ENCODE measurements at places on chromosomes 16 and 17.

GRCh38 chr17:51121620-51122472, 1.2 kb upstream of the SPAG9 start:
- DNase-seq, result peak; percentile 80

- no peak for DNase-seq
Measured at GRCh38 chr17:58109197-58109596, 26.0 kb downstream of the DYNLL2 start.

DNA sequence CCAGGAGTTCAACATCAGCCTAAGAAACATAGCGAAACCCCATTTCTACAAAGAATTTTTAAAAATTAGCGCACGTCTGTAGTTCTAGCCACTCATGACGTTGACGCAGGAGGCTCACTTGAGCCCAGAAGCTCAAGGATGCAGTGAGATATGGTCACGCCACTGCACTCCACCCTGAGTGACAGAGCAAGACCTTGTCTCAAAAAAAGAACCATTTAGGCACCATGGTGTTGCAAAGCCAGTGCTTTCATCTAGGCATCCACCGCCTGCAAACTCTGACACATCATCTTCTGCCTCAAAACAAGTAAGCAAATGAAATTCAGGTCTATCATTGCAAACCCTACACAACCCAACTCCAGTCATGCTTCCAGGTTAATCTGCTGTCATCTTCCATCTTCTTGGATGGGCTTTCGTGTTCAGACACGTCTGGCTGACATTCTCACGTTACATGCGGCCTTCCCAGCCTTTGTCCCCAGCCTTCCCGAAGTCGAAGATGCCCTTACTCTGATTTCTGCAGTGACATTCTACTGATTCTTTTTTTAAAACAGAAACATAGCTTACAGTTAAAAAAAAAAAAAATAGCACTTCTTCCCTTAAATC, 8.9 kb downstream of the ANKRD11 start:
- no peak for DNase-seq

DNA sequence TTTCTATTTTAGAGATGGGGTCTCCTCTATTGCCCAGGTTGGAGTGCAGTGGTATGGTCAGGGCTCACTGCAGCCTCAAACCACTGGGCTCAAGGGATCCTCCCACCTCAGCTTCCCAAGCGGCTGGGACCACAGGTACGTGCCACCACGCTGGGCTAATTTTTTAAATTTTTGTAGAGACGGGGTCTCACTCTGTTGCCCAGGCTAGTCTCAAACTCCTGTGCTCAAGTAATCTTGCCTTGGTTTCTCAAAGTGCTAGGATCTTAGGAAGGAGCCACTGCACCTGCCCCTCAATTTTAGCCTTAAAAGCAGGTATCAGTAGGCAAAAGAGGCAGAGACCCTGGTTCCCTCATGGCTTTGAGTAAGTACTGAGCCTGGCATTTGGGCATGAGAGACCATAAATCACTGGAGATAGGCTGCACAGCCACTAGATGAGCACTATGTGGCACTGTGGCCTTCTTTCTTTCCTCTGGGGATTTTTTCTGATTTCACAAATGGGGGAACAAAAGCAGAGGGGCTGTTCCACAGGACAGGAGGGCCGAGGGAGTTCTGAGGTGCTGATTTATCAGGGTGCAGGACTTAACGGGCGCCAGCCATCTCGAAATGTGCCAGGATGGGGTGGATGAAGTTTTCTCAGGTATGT, 82.2 kb downstream of the PLXDC1 start:
- DNase-seq, result no peak

- no peak for DNase-seq
Measured at GRCh38 chr16:12260647-12261262, 284.2 kb downstream of the SNX29 start.

GRCh38 chr16:47729701-47730100, 268.6 kb downstream of the PHKB start:
- no peak for DNase-seq

GRCh38 chr17:77593081-77593480, 365.4 kb upstream of the TNRC6C start:
- no peak for DNase-seq

DNA sequence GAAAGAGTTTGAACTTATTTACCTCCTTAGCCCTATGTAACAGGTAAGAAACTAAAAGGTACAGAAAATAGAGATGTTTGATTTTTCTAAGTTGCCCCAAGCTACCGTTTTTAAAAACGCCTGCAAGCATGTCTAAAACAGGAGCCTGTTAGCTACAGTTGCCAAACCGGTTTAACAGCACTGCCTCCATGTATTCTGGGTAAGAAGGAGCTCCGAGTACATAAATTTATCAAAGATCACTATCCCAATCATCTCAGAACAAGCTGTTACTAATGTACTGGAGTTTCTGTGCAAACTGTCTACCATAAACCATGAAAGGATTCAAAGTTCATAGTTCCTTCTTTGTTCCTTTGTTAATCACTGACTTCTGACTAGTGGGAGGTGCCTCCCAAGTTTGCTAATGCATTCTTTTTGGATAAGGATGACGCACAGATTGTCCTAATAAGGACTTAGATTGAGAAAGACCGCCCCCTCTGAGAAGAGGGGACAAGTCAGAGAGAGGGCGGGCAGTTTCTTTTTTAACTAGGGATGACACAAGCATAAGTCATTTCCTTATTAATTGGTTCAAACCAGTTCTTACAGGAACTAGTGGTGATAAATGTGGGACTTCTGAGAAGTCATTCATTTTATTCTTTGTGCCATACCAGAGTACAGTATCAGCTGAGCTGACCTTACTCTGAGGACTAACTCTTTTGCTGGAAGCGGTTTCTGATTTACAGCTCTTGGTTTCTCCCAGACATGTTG, 55.3 kb downstream of the TUBD1 start:
- DNase-seq, result no peak

DNA sequence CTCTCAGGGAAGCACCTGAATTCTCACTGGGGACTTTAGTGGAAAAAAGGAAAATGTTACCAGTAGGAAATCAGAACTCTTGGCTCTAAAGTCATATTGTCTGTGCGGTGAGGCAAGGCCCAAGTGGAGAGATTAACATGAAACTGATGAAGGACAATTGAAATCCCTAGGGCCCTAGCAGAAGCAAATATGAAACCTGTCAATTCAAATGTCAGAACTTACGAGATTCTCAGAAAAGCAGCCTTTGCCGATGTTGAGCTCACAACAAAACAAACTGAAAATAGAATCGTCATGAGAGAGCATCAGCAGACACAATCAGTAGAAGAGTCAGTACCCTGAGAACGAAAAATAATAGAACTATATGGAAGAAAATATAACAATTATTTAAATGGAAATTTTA, 108.8 kb downstream of the ELAC2 start:
- no peak for DNase-seq

DNA sequence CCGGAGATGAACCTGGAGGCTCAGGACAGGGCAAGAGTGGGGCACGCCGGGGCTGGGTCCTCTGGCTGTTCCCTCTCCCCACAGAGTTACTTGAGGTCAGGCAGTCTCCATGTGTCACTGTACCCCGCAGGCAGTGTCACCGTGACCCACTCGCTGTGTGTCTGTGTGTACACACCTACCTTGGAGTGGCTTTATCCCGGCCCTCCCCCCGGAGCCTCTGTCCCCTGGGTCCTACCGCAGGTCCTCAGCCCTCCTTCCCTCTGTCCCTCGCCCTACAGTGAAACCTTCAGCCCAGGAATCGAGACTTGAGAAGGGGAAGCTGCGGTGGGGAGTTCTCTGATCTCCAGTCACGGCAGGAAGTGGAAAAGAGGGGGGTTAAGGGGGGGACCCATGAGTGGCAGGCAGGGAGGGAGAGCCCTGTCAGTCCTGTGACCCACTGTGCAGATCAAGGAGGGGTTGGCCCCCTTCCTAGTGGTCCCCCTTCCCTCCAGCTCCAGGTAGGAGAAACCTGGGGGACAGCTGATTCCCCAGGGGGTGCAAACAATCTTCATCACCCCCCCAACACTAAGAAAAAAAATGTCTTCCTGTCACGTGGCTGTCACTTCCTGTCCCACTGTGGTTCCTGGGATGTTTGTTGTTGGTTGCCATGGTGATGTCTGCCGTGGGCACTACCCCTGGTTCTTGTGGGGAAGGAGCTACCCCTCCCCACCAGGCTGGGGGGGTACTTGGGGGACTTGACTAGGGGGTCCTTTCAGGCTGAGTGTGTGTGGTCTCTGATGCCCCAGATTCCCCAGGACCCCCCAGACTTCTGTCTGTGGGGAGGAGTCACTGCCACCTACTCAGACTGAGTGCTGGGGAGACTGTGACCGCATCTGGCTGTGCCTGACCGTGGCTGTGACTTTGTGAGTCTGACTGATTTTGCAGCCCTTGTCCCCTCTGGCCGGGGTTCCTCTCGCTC, 13.7 kb downstream of the RARA start:
- peak; percentile 77 for DNase-seq

GRCh38 chr17:73228748-73229236, 32.9 kb downstream of the CPSF4L start:
- DNase-seq, result no peak

DNA sequence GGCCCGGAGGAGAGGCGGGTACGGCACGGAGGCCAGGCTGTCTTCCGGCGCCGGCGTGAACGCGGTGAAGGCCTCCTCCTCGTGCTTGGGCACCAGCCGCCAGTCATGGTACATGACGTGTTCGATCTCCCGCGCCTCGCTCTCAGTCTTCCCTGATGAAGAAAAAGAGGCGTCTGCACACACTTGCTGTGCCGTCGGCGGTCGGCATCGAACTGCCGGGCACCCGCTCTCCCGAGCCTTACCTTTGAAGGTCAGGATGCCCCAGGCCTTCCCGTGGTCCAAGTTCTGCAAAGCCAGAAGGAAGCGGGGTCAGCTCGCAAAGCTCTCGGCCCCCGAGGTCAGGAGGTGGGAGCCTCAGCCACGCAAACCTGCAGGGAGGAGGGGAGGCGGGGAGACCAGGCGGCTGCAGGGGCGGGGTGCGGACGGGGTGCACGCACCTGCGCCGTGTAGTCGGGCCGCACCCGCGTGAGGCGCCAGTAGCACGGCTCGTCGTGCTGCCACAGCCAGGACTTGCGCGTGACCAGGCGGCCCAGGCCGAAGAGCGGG, at the start of gene EME2:
TSS of gene EME2 (plus strand) at position 449 of the 546 bp plus-strand sequence. CDS start 418 bp downstream, outside the sequence.
- DNase-seq, result peak; percentile 34

DNA sequence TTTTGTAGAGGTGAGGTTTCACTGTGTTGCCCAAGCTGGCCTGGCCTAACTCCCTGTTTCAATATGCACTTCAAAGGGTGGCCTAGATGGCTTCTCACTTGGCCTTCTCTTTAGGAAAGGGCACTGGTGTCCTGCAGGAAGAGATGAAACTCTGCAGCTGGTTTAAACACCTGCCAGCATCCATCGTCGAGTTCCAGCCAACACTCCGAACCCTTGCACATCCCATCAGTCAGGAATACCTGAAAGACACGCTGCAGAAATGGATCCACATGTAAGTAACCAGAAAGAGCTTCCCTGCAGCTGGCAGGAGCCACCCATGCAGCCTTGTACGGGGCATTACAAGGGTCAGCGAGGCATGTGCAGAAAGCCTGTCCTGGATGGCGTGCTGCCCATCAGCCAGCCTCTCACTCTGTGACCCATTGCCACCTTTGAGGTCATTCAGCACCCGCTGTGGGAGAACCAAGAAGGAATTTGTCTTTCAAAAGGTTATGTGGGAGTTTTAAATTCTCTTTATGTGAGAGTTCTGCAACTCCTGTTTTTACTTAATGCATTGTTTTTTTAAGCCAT, 7.0 kb downstream of the COG1 start:
- DNase-seq, result no peak

GRCh38 chr17:63537991-63538692, 12.1 kb upstream of the DCAF7 start:
- DNase-seq, result no peak

- no peak for DNase-seq
Measured at GRCh38 chr16:73265124-73265837, 217.4 kb upstream of the ZFHX3 start.

GRCh38 chr17:2689411-2690164, 22.0 kb downstream of the CLUH start:
- DNase-seq, result no peak

DNA sequence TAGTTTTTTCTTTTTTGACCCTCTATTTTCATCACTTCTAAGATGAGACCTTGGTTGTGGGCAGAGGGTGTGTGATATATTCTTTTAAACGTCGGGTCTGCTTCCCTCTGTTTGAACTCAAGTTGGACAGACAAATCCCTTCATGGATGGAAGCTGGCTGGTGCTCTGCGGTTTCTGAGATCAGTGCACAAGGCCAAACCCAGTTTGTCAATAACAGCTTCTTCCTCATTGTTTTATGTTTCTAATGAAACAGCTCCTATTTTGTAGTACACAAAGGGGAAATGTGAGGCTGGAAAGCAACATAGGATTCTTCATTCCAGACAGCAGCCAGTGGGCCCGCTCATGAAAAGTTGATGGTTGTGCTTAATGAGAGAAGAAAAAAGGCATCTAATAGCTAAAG, 159.6 kb downstream of the PRKCA start:
- no peak for DNase-seq

Data from stimulated activated CD8-positive, alpha-beta memory T cell treated with anti-CD3 and anti-CD28 coated beads, Interleukin-4, amount 100 ng/mL, for 24 hours (primary cell).